Lung (tissue), 17 donors: ENCODE measurements at places on chromosomes 5 and 9. TPM values are rescaled to one million over a fixed set of nuclear protein-coding genes. Genes with fewer than 3 reads are reported as not detected.

- DNase-seq = no peak
Observed at GRCh38 chr5:154364771-154365170, 81.0 kb upstream of the SAP30L start.

GRCh38 chr5:159452480-159453167 lies 122.3 kb upstream of the IL12B start:
- no peak for DNase-seq

DNA sequence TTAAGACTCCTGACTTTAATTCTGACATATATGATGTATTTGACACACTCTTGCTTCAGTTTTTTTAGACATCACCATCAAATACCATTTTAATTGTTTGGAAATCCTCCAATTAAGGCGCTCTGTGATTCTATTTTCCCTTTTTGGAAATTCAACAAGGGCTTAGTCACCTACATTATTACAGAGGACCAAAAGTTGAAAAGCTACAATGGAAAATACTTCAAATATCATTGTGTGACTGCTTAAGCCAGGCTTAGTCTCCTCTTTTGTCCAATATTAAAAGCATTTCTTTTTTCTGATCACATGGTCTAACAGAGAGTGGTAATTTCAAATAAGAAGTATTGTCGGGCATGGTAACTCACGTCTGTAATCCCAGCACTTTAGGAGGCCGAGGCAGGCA lies 160.3 kb downstream of the CEMIP2 start:
- DNase-seq = no peak

DNA sequence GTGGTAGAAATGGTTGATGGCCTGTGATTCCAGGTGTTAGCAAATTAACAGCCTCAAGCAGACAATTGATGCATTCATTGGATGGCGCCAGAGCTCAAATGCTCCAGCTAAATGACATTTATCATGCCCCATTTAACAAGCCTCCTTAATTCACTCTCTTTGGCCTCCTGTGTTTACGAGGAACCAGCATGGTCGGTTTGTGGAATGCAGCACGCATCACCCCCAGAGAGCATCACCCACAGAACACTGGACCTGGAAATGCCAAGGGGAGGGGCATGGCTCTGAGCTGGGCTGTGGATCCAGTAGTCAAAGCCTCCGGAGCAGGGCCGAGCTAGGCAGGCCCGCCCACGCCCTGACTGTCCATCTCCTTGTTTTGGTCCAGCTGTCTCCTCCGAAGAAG lies 434.0 kb downstream of the GADD45G start:
- DNase-seq = no peak

Gene ANKRD31
- 0.25 TPM for total RNA-seq

Gene LCN6
- total RNA-seq = 8.6 TPM
